ENCODE measurements at places on chromosomes 13 and 19.

GRCh38 chr19:21604951-21605476, 99.6 kb downstream of the ZNF429 start:
- no peak for DNase-seq

DNA sequence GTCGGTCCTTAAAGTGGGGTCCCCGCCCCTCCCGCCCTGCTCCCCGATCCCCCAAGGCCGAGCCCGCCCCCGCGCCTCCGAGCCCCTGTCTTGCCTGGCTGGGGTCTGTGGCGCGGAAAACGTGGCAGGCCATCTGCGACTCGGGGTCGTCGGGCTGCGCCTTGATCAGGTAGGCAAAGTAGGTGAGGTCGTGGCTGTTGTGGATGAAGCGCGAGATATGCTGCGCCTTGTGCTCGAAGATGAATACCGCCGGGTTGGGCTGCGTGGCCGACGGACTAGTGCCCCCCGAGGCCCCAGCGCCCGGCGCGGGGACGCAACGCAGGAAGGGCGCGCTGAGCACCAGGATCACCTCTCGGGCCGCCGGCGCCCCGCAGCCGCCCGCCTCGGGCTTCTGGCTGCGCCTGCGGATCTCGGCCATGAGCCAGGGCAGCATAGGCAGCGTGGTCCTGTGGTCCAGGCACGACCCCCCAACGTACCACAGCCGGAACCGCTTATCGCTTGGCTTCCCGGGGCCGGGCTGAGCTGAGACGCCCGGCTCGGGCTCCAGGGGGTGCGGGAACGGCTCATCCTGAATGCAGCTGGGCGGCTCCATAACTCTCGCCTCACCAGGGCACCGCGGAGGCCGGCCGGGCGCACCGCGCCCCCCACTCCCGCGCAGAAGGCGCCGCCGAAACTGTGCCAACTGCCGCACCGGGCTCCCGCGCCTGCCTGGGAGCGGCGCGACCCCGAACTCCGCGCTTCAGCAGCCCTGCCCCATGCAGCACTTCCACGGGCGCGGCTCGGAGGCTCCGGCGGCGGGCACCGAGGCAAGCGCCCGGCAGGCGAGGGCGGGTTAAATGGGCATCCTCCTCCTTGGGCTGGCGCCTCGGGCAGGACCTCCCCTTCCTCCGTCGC, 546 bp downstream of the TBC1D4 start:
- peak; percentile 79 for DNase-seq

DNA sequence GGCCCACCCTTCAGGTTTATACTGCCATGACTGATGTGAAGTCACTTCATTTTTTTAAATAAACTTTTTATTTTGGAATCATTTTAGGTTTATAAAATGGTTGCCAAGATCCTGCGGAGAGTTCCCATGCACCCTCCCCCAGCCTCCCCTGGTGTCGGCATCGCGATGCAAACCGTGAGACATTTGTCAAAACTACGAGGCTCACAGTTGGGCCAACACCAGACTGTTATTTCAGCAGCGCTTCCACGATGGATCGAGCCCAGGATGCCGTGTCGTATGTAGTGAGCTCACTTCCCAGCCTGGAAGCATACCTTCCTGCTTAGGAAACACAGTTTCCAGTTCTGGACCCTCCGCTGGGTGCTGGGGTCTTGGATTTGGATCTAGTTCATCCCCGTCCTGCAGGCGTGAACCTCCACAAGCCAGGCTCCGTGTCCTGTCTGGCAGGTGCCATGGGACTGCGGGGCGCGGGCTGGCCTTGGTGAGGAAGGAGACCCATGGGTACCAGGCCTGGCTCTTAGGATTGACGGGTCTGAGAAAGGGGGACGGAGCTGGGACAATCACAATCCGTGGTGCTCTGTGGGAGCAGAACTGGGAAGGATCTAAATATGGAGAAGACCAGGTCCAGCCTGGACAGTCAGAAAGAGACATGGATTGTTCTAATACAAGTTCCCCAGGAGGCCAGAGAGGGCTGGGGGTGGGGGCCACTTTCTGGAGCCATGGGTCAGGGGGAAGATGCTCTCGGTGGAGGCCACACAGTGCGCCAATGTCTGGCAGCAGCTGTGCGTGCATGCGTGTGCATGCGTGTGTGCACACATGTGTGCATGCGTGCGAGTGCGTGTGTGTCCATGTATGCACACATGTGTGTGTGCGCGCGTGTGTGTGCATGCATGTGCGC, 2.4 kb upstream of the SBK2 start:
- DNase-seq, result no peak

DNA sequence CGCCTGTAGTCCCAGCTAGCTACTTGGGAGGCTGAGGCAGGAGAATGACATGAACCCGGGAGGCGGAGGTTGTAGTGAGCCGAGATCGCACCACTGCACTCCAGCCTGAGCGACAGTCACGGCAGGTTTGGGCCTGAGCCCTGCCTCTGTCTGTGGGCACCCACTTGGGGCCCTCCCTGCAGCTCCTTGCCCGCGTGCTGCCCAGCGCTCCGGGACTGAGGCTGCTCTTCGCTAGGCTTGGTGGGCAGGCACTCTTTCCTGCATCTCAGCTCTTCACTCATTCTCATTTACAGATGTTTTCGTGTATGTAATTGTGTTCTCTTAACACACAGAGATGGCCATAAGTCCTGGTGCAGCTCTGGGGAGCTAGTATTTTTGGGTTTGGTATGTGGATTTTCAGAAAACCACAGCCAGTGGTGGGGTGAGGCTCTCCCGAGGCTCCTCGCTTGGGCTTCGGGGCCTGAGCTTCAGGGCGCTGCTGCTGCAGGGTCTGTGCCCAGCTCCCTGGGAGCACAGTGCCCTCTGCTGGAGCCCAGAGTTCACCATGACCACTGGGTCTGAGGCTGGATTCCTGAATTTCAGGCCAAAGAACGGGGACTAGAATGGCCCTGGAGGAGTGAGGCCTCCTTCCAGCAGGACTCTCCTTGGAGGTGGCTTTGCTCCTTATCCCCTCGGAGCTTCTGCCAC, 15.2 kb downstream of the UPF1 start:
- DNase-seq, result peak; percentile 85

DNA sequence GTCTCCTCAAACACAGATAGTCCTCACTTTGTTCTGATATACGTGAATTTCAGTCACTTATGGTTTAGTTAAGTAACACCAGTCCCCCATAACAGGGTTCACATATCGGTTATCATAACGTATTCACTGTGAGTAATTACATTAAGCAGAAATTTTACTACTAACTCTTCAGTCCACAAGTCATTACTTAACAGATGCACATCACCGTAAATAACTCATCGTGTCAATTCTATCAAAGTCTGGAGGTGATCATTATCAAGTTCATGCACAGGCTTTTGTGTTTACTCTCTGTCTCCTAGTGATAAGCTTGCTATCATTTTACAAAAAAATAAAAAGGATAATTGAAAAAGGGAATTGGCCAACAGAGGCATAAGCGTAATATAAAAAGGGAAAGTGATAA, 287.4 kb upstream of the ATXN8OS start:
- no peak for DNase-seq

DNA sequence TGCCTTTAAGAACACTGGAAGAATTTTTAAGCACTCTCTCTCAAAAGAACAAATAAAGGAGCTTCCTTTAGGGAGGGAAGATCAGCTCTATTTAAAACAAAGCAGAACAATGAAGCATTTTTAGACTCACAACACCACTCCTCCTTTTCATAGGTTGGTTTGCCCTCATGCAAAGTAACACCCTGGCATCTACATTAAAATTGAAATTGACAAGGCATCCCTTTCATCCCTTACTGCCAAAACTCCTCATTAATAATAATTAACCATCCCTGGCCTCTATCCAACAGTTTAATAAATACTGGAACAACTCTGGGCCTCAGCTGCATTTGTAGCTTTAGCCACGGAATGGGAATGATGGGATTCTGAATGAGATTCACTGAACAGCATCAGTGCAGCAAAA, 929.1 kb downstream of the PCDH9 start:
- no peak for DNase-seq

All from activated CD8-positive, alpha-beta memory T cell treated with anti-CD3 and anti-CD28 coated beads for 24 hours (primary cell).